ENCODE measurements at places on chromosomes 4 and X.

GRCh38 chr4:30919458-30919857 lies 199.3 kb downstream of the PCDH7 start:
- DNase-seq = no peak

GRCh38 chr4:12260453-12260852 lies 831.8 kb upstream of the HS3ST1 start:
- DNase-seq = no peak

DNA sequence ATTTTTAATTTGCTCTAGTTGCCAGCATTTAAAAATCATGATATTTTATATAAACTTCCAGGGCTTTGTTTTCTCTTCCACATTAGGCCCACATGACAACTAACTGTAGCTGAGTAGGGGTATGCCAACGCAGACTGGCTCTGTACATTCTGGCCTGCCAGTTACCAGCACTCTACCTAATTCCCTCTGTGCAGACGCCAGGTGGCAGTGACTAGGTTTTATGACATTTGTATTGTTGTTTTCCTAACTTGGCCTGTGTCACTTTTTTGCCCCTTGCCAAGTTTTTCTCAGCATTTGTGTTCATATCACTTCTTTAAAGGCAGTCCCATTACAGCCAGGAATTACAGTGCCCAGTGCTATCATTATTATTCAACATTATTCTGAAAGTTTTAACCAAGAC lies 347.5 kb downstream of the NKX6-1 start:
- no peak for DNase-seq

- no peak for DNase-seq
These were observed 150.0 kb downstream of the TET2 start for GRCh38 chr4:105296672-105297071.

DNA sequence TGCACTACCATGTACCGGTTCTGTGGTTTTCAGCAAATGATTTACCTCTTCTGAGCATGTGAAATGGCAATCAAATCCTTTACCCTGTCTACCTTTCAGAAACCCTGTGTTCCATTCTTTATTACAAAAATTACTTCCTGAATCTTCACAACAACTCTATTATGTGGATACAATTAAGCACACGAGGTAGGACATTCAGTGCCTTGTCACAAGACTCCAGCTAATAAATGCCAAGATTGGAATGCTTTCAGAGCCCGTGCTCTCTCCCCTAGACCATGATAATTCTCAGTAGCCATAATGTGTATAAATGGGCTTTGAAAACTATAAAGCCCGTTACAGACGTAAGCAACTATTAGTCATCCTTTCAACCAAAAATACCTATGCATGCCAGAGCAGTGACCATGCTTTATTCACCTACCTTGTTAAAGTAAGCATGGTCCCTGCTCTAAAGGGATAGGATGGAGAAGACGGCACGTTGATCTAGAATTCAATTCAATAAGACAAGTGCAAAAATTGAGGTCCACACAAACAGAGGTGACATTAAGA lies 2.4 kb downstream of the RXFP1 start:
- DNase-seq = no peak
